CD4-positive, alpha-beta T cell treated with Interleukin-4 for 1 hour (primary cell): ENCODE measurements at places on chromosomes 16 and 17.

DNA sequence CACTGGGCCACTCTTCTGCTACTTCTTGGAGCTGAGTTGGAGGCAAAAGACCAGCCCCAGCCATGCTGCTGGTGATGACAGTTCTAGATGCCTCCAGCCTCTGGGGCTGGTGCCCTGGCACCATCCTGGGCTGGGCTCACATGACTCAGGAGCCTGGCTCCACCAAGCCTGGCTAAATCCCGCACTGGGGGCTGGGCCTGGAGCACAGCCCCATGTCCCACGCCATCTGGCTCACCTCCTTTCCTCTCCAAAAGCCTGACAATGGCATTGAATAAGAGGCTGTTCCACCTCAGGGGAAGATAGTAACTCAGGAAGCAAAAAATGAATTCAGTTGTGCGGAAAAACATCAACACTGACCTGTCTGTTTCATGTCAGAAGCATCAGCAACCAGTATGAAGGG, 45.1 kb upstream of the MTSS2 start:
- DNase-seq: no peak

DNA sequence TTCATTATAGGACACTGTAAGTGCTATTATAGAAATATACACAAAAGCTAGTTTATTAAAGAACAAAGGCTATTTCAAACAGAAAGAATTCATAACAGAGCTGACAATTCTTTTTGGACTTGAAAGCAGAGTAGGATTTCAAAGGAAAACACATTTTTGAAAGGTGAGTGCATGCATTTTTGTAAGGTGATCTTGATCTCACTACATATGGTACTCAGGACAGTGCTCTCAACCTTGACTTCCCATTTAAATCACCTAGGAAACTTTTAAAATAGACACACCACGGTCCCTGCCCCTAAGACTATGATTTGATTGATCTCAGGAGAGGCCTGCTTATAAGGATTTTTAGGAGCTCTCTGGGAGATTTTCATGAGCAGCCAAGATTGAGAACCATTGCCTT, 1362.0 kb downstream of the CDH8 start:
- no peak for DNase-seq

DNA sequence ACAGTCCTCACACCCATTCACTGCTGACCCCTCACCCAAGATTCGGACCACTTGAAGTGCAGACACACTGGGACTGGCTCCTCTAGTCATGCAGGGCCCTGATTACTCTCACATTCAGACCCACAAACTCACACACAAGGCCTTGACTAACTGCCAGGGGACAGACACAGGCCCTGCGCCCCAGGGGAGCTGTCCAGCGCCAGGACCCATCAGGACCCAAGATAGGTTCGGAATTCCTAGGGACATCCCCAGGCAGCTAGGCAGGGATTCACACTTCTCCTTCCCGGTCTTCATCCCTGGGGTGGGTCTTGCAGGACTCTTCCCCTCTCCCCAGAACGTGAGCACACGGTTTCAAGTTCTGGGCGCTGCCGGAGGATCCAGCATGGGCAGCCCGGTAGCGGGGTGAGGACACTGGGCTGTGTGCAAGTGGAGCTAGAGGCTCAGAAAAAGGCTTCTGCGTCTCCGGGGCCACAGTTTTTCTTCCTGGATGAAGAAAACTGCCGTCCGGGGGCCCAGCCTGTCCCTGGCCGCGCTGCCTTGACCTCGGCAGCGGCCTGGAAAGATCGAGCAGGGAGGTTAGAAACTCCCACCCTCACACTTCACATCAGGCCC, 1.6 kb downstream of the SEZ6 start:
- DNase-seq: no peak

GRCh38 chr16:8808613-8809353, 11.1 kb downstream of the PMM2 start:
- no peak for DNase-seq

DNA sequence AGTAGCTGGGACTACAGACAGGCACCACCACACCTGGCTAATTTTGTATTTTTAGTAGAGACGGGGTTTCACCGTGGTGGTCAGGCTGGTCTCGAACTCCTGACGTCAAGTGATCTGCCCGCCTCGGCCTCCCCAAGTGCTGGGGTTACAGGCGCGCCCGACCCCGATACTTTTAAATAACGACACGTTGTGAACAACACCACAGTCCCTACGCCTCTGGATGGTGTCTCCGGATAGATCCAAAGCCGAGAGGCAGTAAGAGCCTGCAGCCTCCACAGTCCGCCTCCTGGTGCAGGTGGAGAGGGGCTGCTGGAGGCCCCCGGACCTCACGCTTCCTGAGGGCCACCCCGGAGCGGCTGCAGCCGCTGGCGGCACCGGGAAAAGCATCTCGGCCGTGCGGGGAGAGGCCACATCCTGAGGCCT, 741 bp upstream of the TLCD3A start:
- DNase-seq: no peak

DNA sequence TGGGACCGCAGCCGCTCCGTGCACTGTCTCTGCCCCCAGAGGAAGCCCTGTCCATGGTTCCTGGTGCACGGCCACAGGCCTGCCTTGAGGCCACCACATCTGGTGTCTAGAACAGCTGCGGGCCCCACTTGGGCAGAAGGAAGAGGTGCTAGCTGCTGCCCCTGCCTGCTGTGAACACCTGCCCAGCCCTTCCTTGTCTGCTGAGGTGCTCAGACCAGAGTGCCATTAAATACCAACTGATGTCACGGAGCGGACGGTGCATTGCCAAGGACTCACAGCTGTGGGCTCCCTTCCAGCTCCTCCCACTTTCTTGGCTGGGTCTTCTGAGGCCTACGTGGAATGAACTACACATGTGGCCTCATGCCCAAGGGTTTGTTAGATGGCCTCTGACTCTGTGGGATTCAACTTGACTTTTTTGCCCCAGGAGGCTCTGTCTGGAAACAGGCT, 146.1 kb downstream of the RAB11FIP4 start:
- DNase-seq: no peak

GRCh38 chr16:62135446-62135845, 99.2 kb upstream of the CDH8 start:
- DNase-seq: no peak

DNA sequence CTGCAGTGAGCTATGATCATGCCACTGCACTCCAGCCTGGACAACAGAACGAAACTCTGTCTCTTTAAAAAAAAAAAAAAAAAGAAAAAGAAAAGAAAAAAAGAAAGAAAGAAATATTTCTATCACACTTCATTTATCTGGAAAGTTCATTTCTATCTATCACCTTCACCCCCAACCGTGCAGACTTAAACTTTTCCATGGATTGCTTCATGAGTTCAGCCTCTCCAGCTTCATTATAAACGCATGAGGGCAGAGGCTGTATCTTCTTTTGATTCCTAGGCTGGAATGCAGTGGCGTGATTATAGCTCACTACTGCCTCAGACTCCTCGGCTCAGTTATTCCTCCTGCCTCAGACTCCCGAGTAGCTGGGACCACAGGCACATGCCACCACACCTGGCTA, 28.2 kb downstream of the MRC2 start:
- DNase-seq: no peak

DNA sequence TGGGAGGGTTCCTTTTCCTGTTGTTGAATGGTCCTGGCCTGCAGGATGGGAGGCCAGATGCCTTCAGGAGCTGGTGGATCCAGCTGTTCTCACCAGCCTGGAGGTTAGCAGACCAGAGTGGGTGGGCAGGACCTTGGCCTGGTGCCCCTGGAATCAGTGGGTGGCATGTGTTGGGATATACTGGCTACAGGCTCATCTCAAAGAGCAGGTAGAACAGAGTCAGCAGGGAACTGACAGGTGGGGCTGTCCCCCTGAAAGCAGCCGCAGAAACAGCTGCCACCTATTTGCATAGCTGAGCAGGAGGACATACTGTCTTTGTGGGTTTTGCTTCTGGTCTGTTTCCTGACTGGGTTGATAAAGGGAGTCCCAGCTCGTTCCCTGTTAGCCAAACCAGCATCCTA, 144.1 kb downstream of the RAB11FIP4 start:
- peak; percentile 49 for DNase-seq
